ENCODE measurements at places on chromosomes 12 and 14.

DNA sequence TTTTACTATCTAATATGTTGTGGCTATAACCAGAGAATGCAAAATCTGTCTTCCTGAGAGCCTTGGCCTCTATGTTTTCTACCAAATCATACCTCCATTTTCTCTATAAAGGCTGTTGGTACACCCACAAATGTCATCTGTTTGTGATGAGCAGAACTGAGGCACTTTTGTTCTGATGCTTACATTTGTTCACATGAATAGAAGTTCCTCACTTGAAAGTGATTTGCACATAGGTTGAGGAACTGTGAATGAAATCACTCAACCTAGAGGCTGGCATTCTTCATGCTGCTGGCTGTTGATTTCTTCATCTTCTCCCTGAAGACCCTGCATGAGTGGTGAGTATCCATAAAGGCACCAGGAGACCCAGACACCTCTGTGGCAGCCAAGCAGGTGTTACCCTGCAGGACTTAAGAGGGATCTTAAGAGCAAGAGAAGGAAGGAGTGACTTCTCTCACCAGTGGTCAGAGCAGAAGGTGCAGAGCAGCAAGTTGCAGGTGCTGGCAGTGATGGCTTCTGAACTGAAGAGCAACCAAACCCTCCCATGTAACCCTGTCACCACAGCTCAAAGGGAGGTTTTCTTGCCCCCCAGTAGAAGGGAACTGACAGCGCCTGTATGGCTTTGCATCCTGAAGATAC is 110.3 kb downstream of the HMGA2 start:
- DNase-seq: no peak

GRCh38 chr12:77685112-77685511 is 145.6 kb upstream of the NAV3 start:
- DNase-seq: peak; percentile 84

GRCh38 chr12:109455706-109456105 is 21.4 kb downstream of the KCTD10 start:
- no peak for DNase-seq

- no peak for DNase-seq
Measured at GRCh38 chr14:76995279-76996035, 33.1 kb downstream of the IRF2BPL start.

- DNase-seq: no peak
Measured at GRCh38 chr14:104253223-104253822, 114.9 kb downstream of the KIF26A start.

- DNase-seq: no peak
Measured at GRCh38 chr12:52673713-52674432, 6.3 kb downstream of the KRT1 start.

DNA sequence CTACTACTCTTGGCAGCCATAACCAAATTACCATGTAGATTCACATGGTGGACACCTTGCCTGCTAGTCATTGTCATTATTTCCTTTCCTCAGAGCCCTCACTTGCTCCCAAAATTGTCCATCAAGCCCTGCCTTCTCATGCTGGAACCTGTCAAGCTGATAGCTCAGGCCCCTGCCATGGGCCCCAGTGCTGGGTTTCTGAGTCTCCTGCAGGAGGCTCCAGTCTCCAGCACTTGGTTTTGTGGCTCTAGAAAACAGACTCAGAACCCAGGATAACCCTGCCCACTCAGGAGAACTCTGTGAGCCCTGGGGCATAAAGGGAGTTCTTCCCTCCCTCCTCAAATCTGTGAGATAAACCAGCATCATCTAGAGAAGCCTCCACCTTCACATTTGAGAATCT is 10.8 kb downstream of the KRT71 start:
- no peak for DNase-seq

- DNase-seq: no peak
Measured at GRCh38 chr12:25677232-25677937, 124.3 kb upstream of the LMNTD1 start.
